AG04450 (cell line): ENCODE measurements at places on chromosomes 6 and 20.
A peak's percentile ranks its signal among the peaks of the same experiment; 100 is the strongest.

GRCh38 chr20:19583532-19584175, 174.4 kb upstream of the RIN2 start:
- no peak for DNase-seq

GRCh38 chr6:23243854-23244253, 674.5 kb downstream of the HDGFL1 start:
- no peak for DNase-seq

GRCh38 chr20:62566771-62567170, 75.5 kb upstream of the SLCO4A1 start:
- no peak for DNase-seq

- peak; percentile 80 for DNase-seq
Observed at GRCh38 chr20:50320901-50321796, 130.5 kb downstream of the CEBPB start.

DNA sequence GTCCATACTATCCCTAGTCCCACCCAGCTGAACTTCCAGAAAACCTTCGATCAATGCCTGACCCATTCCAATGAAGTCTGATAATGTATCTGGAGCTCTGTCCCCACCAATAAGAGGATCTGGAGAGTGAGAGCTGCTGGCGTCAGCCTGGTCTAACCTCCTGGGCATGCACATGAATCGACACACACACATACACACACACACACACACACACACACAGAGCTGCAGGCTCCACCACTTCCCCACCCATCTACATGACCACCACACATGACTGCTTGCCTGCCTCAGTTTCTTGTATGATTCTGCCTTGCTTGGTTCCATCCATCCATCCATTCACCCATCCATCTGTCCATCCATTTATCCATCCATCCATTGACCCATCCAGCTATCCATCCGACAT, 60.8 kb downstream of the FAXC start:
- DNase-seq: no peak

GRCh38 chr6:38354905-38355304, 284.8 kb downstream of the BTBD9 start:
- DNase-seq: no peak

DNA sequence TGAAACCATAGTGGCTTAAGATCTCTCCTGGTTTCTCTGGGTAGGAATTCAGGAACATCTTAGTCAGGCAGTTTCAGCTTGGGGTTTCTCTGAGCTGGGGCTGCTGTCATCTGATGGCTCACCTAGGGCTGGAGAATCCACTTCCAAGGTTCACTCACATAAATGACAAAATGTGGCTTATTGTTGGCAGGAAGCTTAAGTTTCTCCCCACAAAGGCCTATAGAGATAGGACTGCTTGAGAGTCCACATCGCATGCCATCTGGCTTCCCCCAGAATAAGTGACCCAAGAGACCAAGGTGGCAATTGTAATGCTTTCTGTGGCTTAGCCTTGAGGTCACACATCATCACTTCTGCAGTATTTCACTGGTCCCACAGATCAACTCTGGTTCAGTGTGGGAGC, 131.4 kb downstream of the EDN1 start:
- no peak for DNase-seq

- DNase-seq: no peak
Observed at GRCh38 chr20:50447102-50447804, 62.9 kb upstream of the PTPN1 start.

GRCh38 chr6:131916847-131917246, 34.3 kb downstream of the CCN2 start:
- no peak for DNase-seq

- DNase-seq: no peak
Observed at GRCh38 chr6:160272707-160273106, 14.1 kb upstream of the SLC22A2 start.

GRCh38 chr20:5680192-5680591, 70.0 kb upstream of the SHLD1 start:
- no peak for DNase-seq

- no peak for DNase-seq
Observed at GRCh38 chr20:3744806-3745685, 12.6 kb downstream of the HSPA12B start.
